ENCODE measurements at places on chromosomes 2 and 18.
A peak's percentile ranks its signal among the peaks of the same experiment; 100 is the strongest.

GRCh38 chr18:22368021-22368420 is 49.7 kb downstream of the CTAGE1 start:
- DNase-seq: no peak

GRCh38 chr2:96102596-96103186 is 13.7 kb downstream of the ADRA2B start:
- DNase-seq: peak; percentile 24

DNA sequence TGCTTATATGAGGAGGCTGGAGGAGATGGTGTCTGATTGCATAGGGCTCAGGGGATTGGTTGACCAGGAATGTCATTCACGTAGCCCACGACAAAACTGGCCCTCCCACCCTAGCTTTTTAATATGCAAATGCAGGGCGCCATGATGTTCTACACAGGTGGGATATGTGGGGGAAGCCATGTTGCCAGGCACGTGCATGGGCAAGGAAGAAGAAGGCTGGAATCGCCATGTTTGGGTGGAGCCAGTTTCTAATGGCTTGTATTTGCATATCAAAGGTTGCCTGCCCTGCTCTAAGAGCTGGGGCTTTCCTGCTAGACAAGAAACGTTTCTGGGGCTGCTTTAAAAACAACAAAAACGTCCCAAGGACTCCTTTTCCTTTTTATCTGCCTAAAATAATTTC is 26.5 kb upstream of the LINC00305 start:
- DNase-seq: no peak

DNA sequence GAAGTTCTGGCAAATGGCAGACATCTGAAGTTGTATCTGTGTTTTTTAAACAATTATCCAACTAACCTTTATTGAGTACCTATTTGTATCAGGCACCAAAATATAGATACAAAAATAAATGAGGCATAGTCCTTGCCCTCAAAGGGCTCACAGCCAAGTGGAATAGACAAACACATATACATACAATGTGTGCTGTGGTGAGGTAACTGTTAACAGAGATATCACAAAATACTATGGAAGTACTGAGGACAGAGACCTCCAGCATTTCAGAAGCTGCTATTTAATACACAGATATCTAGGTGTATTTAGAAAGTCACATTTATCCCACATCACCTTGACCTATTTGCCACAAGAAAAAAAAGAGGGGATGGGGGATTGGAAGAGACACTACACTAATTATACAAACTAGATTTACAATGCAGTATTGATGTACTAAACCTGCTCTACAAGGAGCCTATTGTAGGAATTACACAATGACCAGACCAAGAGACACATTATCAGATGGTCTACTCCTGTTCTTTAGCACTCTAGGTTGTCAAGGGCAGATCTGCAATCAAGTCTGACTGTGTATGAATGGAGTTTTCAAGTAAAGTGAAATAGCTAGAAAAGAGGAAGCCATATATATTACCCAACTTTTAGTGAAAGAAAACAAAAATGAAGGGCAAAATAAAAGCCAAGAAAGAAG is 62.2 kb downstream of the SPIRE1 start:
- DNase-seq: no peak

- no peak for DNase-seq
Observed at GRCh38 chr2:98463988-98464771, 19.5 kb downstream of the INPP4A start.

DNA sequence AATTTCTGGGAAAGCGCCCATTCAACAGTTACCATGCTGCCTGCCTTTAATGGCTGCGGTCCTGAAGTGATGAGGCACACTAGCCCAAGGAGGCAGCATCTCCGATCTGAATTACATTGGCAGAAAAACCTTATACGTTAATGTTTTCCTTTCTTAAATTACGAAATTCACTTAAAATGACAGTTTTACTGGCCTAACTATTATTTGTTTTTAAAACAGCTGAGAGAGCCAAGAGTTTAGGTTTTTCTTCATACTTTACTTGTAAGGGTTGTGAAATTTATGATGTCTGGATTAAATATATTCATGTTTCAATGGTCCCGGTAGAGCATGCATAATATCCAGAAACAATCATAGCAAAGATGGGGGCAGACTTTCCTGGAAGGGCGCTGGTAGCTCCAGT is 115.2 kb upstream of the REV1 start:
- DNase-seq: no peak

DNA sequence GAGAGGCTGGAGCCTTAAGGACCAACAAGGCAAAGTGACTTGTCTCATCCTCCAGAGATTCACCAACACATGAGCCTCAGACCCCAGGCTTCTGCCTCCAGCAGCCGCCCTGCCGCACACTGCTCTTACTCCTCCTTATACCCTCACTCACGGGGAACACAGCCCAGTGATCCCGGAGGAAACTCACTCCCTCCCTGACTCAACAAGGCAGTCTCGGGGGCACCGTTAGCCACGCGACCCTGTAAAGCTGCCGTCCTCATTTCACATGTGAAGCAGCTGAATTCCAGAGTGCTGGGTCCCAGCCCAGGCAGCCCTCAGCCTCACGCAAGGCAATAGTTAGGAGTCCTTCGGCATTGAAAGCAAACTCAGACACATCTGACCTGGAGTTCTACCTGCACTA is 129.7 kb downstream of the TPO start:
- no peak for DNase-seq

DNA sequence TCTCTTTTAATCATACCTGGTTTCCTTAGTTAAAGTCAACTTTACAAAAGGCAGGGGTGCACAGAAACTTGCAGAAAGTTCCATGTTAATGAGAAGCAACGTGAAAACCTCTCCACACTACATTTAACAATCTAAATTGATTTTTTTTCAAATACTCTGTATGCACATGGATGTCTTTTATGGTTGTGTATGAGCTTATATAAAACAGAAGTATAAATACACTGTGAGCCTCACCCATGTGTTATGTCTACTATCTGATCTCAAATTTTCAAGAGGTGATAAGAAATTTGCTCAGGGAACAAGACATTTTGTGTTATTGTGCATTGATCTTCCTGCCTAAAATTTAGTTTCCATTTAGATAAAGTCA is 617.6 kb downstream of the ADCYAP1 start:
- no peak for DNase-seq

All from lower lobe of right lung (tissue), 2 donors.